ENCODE measurements at places on chromosomes 3 and 15.

DNA sequence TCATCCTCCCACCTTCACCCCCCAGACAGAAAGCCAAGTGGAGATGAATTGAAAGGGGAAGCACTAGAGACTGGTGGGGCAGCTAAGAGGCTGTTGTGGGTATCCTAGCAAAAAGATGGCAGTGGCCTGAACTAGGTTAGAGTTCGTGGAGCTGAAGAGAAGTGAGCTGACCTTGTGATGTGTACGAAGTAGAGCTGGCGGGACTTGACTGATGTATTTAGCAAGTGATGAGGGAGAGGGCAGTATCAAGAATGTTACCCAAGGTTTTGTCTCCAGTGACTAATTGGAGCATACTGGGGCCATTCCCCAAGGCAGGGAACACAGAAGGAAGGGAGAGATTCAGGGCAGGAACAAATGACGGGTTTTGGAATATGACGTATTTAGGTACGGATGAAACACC lies 50.0 kb upstream of the CP start:
- DNase-seq, result no peak

DNA sequence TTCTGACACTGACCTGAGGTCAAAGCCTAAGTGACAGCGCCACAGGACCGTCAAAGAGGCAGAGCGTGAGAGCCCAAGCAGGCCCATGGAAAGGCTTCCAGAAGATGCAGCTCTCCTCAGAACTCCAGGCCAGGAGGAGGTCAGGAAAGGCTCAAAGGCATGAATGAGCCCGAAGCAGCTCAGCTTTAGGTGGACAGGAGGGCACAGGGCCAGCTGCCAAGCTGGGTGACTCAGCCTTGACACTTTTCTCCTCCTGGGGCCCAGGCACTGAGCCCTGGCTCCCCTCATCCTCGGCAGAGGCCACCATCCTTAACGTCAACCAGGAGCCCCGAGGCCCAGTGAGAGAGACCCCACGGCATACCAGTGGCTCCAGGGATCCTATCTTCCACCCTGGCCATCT lies 62.9 kb downstream of the ADCY5 start:
- DNase-seq, result no peak

GRCh38 chr3:169350228-169350627 lies 313.3 kb downstream of the MECOM start:
- DNase-seq, result no peak

DNA sequence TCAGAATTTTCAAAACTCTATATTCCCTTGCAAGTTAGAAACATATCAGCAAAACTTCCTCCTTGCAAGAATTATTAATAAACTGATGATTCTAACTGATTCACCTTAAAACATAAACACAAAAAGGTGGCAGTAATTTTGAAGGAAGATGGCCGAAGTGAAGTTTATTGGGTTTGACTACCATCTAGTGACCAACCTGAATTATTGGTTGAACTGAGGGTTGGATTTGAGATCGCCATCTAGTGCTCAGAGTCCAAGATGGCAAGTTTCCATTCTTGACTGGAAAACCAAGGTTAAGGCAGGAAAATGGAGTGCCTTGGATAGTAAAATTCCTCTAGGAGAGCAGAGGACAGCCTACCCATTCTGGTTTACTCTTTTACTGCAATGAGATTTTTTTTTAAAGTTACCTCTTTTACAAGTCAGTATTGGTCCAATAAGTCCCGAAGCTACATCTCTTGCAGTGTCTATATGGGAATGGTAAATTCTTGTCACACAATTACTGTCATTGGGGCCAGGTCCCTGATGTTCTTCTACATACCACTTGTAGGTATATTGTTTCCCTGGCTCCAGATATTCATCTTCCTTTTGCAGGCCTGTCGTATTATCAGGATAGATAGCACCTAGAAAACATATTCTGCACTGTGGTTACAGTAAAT lies 51.6 kb upstream of the CP start:
- peak; percentile 72 for DNase-seq

DNA sequence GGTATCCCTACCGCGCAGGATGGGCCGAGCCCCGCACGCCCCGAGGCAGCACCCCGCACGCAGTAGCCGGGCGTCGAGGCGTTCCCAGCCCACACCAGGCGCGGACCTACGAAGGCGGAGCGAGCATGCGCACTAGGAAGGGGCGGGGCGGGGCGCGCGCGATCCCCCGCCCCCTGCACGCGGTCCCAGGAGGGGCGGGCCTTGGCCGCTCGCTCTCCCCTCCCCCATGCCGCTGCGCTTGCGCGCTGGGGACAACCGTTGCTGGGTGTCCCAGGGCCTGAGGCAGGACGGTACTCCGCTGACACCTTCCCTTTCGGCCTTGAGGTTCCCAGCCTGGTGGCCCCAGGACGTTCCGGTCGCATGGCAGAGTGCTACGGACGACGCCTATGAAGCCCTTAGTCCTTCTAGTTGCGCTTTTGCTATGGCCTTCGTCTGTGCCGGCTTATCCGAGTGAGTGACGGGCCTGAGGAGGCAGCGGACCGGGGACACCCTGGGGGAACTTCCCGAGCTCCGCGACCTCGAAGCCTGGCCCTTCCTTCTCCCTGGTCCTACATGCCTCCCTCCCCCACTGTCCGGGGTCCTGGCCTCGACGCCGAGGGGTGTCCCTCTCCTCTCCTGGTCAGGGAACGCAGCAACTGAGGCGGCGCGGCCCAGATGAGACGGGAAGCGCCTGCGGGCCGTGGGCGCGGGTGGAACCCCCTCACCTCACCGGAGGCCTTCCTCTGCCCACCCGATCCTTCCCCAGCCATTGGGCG lies at the start of gene SPESP1:
Gene SPESP1, plus strand, starts transcription at position 258 of the 755 bp plus-strand sequence. Its CDS starts 129 bp downstream, at position 387.
- DNase-seq, result peak; percentile 52

GRCh38 chr3:56917361-56918110 lies 115.8 kb upstream of the ARHGEF3 start:
- DNase-seq, result peak; percentile 37

DNA sequence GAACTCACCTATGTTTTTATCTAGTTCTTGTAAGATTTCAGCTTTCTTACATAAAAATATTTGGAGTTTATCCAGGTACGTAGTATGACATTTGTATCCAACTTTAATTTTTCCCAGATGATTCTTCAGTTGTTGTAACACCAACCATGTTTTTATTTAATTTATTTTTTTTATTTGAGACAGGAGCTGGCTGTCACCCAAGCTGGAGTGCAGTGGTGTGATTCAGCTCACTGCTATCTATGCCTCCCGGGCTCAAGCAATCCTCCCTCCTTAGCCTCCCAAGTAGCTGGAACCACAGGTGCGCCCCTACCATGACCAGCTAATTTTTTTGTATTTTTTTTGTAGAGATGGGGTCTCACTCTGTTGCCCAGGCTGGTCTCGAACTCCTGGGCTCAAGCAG lies 6.6 kb downstream of the XYLB start:
- no peak for DNase-seq

- DNase-seq, result no peak
Measured at GRCh38 chr3:152458376-152459117, 189.8 kb downstream of the MBNL1 start.

DNA sequence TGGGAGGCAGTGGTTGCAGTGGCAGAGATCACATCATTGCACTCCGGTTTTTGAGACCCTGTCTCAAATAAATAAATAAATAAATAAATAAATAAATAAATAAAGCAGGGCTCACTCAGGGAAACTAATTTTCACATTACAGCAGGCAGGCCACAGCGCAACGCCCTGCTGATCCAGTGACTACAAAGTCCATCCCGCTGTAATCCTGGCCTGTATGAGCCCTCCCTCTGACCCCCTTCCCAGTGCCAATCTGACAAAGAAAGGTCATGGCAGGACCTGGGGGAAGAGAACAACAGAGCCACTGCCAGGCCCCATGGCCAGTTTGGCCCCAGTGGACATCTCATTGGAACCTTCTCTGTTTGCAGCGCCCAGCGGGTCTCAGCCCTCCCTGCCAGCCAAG lies 9.3 kb downstream of the SH3BP5 start:
- no peak for DNase-seq

GRCh38 chr3:195042743-195043606 lies 228.0 kb downstream of the XXYLT1 start:
- no peak for DNase-seq

DNA sequence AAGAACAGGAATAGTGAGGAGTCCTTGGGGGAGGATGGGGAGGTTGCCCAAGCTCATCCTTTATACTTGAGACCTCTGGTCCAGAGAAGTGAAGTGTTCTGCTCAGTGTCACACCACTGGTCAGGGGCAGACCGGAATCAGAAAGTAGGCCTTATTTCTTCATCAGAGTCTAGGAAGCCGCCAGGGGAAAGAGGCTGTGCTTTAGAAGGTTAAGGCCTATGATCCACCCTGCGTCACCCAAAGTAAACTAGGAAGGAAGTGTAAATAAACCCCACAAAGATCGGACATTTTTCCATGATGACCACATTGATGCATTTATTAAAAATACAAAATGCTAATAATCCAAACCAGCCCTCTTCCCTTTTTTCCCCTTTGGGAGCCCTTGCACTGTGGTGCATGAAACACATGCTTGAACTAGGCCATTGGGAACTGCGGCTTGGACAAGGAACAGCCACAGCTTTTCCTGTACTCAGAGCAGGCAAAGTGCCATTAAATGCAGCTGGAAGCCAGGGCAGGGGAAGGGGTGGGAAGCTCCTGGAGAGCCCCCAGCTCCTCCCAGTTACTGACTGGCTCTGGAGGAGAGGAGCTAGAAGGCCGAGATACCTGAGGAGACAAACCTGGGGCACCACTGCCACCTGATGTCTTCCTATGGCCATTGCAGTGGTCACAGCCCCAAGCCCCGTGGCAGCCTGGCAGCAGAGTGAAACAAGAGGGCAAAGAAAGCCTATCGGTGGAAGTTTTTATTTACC lies 37.0 kb downstream of the CDC25A start:
- peak; percentile 56 for DNase-seq

- no peak for DNase-seq
Measured at GRCh38 chr3:153957421-153957820, 163.8 kb upstream of the ARHGEF26 start.

- no peak for DNase-seq
Measured at GRCh38 chr3:66423791-66424190, 77.0 kb downstream of the LRIG1 start.

GRCh38 chr3:195284842-195285241 lies 13.9 kb upstream of the XXYLT1 start:
- DNase-seq, result no peak

- DNase-seq, result peak; percentile 72
Measured at GRCh38 chr15:77002954-77003912, 8.3 kb downstream of the PSTPIP1 start.

DNA sequence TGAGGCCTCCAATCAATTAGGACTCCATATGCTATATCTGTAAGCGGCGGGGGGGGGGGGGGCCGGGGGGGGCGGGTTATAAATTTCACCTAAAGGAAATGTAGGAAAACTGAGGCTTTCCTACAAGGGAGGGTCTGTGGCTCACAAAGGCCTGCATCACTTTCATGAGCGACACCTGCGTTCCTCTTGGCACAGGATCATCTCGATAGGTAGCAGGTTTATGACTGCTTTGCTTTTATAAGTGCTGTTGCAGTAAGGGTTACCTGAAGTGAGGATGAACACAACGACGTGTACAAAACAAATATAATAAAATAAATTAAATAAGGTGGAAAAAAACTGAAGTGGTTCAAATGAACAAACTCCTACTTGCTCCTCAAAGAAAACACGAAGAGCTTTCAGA lies 194.3 kb downstream of the FOXP1 start:
- DNase-seq, result no peak

GRCh38 chr15:79736435-79737000 lies 160.3 kb downstream of the MTHFS start:
- DNase-seq, result no peak

GRCh38 chr3:81728766-81729544 lies 32.5 kb downstream of the GBE1 start:
- no peak for DNase-seq

- DNase-seq, result no peak
Measured at GRCh38 chr3:43753741-43754715, 63.3 kb downstream of the ABHD5 start.

- DNase-seq, result no peak
Measured at GRCh38 chr15:37078566-37078965, 21.8 kb downstream of the MEIS2 start.

- DNase-seq, result no peak
Measured at GRCh38 chr3:12139111-12139511, 19.6 kb downstream of the TIMP4 start.
